ENCODE measurements at places on chromosomes 1 and 21.

- DNase-seq = peak; percentile 87
Observed at GRCh38 chr1:21270086-21270689, 20.1 kb downstream of the ECE1 start.

- DNase-seq = no peak
Observed at GRCh38 chr1:19533626-19534025, 48.3 kb upstream of the CAPZB start.

- no peak for DNase-seq
Observed at GRCh38 chr1:96926176-96926575, 204.6 kb downstream of the PTBP2 start.

GRCh38 chr1:64912191-64912590 is 54.2 kb downstream of the JAK1 start:
- no peak for DNase-seq

DNA sequence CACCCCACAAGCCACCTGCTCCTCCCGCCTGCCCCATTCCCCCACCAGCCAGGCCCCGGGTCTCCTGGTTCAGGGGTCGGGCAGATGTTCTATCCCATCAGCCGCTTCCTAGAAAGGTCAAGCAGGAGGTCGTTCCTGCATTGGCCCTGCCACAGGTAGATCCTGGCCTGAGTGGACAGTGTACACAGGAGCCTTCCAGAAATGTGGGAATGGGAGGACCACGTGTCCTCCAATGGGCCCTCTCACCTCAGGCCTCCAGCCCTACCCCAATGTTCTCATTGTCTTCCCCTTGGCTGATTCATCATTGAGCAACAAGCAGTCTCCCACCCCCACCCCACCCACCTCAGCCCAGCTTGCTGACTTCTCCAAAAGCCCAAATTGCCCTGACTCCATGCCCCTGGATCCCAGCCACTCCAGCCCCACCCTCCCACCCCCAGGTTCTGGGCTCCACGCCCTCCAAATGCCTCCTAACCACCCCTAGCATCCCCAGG is 2.1 kb downstream of the S100A16 start:
- DNase-seq = no peak

DNA sequence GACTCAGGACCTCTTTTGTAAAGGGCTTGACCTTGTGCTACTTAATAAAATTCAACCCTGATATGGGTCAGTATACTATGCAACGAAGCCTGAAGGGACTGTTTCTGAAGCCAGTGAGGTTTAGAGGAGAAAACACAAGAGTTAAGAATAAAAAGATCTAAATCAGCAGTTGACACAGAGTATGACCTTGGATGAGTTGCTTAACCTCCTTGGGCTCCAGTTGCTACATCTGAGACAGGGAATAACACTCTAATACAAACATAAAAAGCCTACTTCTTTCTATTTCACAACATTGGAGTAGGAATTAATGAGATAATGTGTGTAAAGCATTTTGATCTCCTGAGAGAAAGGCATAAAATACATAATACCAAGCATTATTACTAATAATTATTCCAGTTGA is 882.4 kb upstream of the ADGRL2 start:
- DNase-seq = no peak

GRCh38 chr1:228717081-228717480 is 18.2 kb upstream of the RHOU start:
- no peak for DNase-seq

DNA sequence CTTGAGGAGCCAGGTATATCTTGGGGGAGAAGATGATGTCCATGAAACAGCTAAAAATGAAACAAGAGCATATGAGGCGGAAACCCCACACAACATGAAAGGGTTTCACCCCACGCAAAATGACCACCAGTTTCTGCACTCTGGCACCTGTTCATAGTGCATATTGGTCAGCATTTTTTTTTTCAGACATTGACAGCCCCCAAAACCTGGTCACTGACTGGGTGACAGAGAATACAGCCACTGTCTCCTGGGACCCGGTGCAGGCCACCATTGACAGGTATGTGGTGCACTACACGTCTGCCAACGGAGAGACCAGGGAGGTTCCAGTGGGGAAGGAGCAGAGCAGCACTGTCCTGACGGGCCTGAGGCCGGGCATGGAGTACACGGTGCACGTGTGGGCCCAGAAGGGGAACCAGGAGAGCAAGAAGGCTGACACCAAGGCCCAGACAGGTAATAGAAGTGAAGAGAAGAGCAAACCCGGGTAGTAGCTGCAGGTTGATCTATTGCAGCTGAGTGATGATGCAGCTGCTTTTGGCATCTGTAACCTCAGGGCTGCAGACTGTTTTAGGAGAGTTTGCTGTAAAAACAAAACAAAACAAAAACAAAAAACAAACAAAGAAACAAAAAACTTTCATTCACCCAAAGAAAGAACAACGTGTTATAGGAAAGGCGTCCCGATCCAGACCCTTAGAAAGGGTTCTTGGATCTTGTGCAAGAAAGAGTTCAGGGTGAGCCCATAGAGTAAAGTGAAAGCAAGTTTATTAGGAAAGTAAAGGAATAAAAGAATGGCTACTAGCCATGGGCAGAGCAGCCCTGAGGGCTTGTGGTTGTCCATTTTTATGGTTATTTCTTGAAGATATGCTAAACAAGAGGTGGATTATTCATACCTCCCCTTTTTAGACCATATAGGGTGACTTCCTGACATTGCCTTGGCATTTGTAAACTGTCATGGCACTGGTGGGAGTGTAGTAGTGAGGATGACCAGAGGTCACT is 51.0 kb downstream of the TNN start:
- no peak for DNase-seq

Measured in activated CD4-positive, alpha-beta T cell treated with anti-CD3 and anti-CD28 coated beads, Interleukin-10, Interleukin-2, amounts not matched to agents 100 ng/mL and 50 ng/mL, durations not matched to agents 16 hours and 8 hours (primary cell).